ENCODE measurements at places on chromosomes 12 and 14.

DNA sequence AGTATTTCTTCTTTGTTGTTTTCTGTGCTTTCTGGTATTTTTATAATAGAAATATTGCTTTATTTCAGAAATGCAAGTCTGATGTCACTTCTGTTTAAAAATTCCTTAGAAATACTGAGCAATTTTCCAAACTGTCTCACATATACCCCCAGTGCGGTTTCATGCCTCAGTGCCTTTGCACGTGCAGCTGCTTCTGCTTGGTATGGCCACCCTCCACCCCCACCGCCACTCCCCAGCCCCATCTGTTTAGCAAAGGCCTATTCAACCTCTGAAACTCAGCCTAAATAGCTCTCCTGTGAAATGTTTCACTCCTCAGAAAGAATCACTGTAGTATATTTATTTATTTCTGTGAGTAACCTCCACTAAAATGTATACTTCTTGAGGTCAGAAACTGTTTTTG, 52.3 kb downstream of the PPM1H start:
- no peak for DNase-seq

DNA sequence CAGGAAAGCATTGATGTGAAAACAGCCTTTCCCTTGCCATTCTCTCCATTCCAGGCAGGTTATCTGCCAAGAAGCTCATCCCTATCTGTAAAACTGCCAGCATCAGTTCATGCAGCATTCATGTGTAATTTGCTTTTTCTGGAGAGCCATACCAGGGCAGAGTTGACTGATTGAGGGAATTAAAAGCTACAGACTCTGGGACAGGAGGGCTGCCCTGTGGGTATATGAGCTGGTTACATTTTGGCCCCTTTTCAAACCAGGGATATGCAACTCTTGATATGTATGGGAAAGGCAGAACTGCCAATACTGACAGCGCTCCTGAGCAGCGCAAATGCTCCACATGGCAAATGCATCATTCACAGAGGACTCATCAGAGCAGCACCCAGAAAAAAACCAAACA, 53.7 kb downstream of the SYT1 start:
- DNase-seq: no peak

- DNase-seq: peak; percentile 96
Measured at GRCh38 chr14:104639885-104640548, 35.4 kb upstream of the TMEM179 start.

DNA sequence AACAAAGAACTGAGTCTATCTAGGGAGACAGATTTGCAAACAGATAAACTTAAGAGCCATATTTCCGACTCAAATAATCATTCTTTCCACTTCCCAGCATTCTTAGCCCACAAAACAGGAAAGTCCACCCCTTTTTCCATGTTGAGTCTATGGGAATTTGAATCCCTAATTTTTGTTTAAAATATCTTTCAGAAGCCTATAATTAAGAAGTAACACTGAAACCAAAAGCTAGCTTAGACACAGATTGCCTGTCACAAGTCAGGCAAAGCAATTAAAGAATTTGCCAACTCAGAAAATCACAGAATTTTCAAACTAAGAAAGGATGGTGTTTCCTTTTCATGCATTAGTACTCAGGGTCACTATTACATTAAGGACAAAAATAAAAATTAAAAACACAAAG, 17.0 kb downstream of the ATP2B1 start:
- no peak for DNase-seq

- DNase-seq: no peak
Measured at GRCh38 chr12:16163146-16163545, 114.3 kb downstream of the SLC15A5 start.

DNA sequence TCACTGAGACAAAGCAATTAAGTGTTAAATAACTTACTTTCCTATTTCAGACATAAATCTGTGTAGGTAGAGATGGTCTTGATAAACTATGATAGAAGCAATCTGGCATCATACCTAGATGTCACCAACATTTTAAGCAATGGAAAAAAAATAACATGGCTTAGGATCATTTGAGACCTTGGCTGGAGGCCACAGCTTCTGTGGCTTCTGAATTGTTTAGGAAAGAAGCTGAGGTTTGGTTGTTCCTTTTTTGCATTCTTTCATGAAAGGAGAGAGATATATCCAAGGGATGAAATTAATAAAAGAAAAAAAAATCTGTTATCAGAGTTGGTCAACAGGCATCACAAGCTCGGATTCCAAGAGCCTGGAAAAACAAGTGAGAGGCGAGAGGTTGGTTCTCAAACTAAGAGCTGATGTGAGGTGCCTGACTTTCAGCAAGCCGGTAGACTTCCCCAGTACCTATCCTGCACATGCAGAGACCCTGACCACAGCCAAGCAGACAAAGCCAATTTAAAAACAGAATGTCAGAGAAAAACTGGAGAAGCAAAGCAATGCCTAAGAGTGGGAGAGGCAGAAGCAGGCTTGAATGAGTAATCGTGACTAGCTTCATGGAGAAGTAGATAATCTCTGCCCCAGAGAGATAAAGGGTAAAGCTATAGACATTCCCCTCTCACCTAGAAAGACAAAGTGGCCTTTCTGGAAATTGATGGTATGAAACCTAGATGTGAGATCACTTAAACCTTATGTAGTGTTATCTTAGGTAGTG, 43.4 kb upstream of the ST8SIA1 start:
- no peak for DNase-seq

GRCh38 chr12:76883811-76884210, 5.0 kb upstream of the CSRP2 start:
- no peak for DNase-seq

All from iPS-NIHi11 (cell line).